ENCODE measurements at places on chromosomes 5 and 9.

GRCh38 chr5:79257314-79257713 is 21.4 kb downstream of the JMY start:
- DNase-seq: no peak

GRCh38 chr5:132764051-132764450 is 13.0 kb downstream of the SEPTIN8 start:
- no peak for DNase-seq

DNA sequence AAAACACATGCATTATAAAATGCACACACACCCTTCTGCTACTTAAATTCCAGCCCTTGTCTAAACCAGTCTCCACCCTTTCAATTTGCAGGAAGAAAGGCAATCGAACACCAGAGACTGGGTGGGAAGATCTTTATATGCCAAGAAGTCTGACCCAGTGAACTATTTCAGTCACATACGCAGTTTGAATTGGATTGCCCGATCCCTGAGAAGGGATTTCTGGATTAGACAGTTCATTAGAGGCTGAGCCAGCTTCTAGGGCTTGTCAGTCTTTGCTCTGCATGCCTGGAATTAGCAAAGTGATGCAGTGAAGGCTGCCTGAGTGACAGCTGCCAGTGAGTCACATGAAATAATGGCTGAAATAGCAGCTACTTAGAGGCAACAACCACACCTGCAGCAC is 159.9 kb downstream of the PPP2R2B start:
- DNase-seq: no peak

DNA sequence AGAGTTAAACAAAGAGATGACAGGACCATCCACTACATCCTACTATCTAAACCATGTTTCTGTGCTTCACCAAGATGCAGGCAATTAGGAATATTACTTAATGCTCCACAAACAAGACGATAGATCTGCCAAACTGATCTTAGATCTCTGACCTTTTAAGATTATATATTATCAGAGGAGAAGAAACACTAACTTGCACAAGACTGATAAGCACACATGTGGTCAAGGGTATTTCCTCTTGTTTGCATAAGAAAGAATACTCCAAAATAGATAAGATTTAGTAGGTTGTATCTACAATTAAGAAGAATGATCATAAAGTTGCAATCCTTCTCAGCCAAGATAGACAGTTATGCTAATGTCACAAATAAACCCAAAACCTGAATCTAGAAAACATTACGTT is 601.0 kb upstream of the ACO1 start:
- DNase-seq: no peak

DNA sequence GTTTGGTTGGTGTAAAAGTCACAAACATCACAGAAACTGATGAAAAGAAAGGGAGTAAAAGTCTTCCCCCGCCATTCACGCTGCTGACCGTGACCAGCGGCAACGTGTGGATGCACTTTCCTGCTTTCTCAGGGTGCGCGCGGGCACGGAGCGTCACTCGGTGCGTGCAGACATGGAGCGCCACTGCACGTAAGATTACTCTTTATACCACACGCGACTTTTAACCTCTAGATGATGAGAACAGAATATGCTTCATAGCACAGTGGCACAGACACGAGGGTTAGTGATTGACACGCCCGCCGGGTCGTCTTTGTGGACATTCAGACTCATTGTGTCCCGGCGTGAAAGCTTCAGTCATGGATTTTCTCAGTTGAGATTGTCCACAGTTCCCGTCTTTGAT is 15.7 kb downstream of the CEP72 start:
- DNase-seq: no peak

DNA sequence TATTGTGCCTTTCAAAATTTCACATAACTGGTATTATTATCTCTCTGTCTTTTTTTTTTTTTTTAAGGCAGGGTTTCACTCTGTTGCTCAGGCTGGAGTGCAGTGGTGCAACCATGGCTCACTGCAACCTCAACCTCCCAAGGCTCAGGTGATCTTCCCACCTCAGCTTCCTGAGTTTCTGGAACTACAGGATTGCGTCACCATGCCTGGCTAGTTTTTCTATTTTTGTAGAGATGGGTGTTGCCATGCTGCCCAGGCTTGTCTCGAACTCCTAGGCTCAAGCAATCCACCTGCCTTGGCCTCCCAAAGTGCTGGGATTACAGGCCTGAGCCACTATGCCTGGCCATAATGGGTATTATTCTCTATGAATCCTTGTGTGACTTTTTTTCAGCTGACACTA is 402.3 kb upstream of the SMARCA2 start:
- DNase-seq: no peak

DNA sequence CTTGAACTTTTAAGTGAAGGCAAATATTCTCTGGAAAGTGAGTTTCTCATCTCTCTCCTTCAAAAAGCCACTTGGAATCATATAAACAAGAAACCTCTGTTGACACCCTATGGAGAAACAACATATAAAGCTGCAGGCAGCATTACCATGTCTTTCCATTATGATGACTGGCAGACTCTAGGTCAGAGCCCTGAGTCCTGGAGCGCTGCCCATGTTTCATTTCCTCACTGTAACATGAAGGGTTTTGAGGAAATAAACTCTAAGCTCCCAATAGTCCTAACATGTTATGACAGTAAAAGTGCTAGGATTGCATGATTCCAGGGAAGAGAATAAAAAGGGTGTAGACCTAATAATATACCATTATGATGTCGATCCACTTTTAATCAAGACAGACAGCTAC is 220.6 kb downstream of the CTNND2 start:
- DNase-seq: no peak

DNA sequence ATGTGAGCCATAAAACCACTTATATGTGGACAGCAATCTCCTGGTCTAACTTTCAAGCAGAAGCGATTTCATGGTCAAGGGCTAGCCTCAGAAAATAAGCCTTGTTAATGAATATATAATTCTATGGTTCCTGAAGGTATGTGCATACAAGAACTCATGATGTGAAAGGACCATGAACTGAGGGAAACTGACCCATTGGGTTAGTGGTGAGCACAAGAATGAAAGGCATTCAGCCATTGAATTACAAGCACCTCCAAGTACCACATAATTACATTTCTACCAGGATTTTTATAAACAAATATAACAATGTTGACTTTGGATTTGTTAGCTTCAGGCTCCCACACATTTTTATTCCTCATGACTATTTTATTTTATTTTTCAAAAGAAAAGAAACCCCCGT is 459.0 kb downstream of the TLE4 start:
- DNase-seq: no peak

GRCh38 chr5:109247986-109248385 is 161.8 kb downstream of the PJA2 start:
- DNase-seq: no peak

GRCh38 chr9:136875155-136875554 is 9.0 kb upstream of the EDF1 start:
- no peak for DNase-seq

DNA sequence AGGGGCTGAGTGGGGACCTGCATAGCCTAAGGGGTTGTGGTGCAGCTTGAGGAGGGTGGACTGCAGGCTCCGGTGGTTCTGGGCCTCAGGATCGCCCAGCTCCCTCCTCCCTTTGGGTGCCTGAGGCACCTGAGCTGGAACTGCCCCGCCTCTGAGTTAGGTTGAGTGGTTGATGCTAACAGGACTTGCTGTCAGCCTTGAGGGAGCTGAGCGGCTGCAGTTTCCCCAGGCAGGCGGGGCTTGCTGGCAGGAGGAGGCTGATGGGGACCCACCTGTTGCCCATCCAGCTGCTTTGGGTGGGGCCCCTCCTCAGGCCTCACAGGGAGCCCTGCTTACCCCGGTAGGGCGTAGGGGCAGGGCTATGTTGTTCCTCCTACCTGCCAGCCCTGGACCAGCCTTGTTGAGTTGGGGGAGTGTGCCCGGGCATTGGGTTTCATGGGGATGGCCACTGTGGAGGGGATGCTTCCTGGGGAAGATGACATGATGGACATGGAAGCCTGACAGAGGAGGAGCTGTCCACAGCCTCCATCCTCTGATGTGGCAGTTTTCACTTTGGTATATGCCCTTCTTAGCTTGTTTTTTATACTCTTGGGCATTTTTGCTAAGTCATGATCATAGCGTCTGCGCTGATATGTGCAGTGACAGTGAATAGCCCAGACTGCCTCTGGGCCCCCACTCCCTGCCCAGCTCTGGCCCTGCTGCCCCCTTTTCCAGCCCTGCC is 14.3 kb downstream of the WNK2 start:
- DNase-seq: no peak

GRCh38 chr5:16665601-16666000 is 48.8 kb upstream of the RETREG1 start:
- DNase-seq: no peak

- no peak for DNase-seq
Observed at GRCh38 chr5:146447734-146448380, 724 bp downstream of the TCERG1 start.

GRCh38 chr5:93894601-93895354 is 153.4 kb upstream of the POU5F2 start:
- no peak for DNase-seq

DNA sequence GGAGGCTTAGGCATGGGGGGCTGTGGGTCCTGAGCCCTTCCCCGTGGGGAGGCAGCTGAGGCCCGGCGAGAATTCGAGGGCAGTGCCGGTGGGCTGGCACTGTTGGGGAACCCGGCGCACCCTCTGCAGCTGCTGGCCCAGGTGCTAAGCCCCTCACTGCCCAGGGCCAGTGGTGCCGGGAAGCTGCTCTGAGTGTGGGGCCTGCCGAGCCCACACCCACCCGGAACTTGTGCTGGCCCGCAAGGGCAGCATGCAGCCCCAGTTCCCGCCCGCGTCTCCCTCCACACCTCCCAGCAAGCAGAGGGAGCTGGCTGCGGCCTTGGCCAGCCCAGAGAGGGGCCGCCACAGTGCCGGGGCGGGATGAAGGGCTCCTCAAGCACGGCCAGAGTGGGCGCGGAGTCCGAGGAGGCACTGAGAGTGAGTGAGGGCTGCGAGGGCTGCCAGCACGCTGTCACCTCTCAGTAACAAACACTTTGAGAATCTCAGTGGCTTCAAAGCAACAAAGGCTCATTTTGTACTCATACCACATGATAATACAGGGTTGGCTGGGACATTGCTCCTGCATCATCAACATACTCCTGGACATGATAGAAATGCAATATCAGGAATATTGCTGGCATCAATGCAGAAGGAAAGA is 265.7 kb upstream of the ANKRD55 start:
- DNase-seq: no peak

DNA sequence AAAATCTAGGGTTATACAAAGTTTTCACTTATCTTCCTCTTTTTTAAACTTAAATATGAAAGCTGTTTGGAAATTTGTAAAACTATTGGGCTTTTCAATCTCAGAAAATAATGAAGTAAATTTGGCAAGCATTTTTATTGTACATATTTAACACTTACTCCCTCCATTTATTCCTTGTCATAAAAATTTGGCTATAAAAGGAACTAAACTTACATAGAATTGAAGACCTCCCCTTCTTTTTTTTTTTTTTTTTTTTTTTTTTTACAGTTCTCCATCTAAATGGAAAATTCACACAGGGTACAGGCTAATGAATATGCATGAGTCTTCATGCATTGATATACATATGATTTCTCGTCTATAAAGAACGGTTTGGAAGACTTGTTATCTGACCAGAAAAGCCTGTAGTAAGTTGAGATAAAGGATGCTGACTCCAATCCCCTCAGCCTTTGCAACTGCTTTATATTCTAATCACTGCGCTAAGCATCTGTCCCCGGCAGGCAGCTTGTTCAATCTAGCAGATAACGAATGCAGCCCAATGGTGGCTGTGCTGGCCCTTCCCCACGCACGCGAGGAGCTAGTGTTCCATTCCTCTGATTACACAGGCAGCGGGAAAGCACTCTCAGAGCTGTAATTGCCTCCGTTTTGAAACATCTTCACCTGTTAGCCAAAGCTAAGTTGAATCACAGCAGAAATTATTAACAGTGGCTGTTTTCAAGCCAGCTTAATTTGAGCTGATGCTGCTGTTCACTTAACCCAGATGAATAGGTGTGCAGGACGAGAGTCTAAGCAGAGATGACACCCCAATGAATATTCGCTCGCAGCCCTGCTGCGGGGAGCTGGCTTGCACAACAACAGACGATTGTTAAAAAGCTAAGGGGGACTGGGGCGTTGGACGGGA is 453.8 kb upstream of the ZNF608 start:
- DNase-seq: no peak

GRCh38 chr9:36091026-36091953 is 45.2 kb upstream of the GLIPR2 start:
- no peak for DNase-seq

DNA sequence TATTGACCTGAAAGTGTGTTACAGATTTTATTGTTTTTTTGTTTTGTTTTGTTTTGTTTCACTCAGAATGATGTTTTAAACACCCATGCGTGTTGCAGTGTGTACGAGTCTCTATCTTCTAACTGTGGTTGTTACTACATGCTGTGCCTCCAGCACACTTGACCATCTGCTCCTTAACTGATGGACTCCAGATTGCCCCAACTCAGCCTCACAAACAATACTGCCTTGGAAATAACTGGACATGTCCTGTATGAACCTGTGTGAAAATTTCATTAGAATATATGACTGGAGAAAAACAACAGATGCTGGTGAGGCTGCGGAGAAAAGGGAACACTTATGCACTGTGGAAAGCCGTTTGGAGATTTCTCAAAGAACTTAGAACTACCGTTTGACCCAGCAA is 68.7 kb upstream of the HAND1 start:
- DNase-seq: no peak

DNA sequence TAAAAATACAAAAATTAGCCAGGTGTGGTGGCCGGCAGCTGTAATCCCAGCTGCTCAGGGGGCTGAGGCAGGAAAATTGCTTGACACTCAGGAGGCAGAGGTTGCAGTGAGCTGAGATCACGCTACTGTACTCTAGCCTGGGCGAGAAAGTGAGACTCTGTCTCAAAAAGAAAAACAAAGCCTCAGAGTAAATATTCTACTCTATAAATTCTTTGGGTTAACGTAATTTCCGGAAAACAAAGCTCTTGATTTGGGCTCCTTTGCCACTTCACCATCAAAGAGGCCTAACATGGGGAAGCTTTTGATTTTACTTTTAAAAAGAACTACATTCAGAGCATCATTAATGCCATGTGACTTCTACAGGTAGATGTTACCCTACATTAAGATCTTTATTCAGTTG is 103.1 kb downstream of the SERINC5 start:
- DNase-seq: peak; percentile 14

DNA sequence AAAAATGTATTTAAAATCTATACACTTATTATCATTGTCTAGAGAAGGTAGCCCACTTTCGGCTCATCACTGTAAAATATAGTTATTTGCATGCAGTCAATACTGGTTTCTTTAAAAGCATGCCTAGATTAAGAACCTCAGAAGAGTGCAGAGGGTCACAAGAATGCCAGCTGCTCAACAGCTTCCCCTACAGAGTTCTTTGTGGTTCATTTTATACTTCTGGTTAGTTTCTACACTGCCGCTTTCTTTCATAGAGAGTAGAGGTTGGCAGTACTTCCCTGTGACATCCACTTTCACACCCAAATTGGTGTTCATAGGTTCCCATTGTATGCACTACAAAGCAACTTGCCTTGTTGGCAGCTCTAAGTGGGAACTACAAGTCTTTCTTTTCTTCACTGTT is 137.3 kb downstream of the KIAA0825 start:
- DNase-seq: no peak

DNA sequence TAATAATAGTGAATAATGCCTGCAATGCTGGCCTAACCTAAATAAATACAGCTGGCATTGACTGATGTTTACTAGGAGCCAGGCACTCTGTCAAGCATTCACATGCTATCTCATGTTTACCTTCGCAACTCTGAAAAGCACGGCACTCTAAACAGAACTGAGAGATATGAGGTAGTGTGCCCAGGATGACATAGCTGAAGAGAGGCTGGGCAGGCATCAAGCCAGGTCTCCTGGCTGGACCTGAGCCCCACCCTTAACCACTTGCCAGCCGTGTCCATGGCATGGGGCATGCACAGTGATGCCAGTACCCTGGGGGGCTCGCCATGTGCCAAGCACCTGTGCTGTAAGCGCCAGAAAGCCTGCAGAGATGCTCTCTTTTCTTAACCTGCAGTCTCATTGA is 119.4 kb upstream of the MVB12B start:
- no peak for DNase-seq
